Urothelium cell line (cell line): ENCODE measurements at places on chromosomes 5 and 9.

GRCh38 chr5:128534726-128535125 lies 3.3 kb downstream of the FBN2 start:
- DNase-seq, result peak; percentile 37

GRCh38 chr5:157734436-157734835 lies 3.2 kb downstream of the THG1L start:
- no peak for DNase-seq

- no peak for DNase-seq
Measured at GRCh38 chr9:17138503-17138902, 3.7 kb downstream of the CNTLN start.

- DNase-seq, result peak; percentile 16
Measured at GRCh38 chr9:115035841-115036612, 81.9 kb downstream of the TNC start.

GRCh38 chr9:116081435-116082115 lies 72.0 kb upstream of the PAPPA start:
- DNase-seq, result no peak

DNA sequence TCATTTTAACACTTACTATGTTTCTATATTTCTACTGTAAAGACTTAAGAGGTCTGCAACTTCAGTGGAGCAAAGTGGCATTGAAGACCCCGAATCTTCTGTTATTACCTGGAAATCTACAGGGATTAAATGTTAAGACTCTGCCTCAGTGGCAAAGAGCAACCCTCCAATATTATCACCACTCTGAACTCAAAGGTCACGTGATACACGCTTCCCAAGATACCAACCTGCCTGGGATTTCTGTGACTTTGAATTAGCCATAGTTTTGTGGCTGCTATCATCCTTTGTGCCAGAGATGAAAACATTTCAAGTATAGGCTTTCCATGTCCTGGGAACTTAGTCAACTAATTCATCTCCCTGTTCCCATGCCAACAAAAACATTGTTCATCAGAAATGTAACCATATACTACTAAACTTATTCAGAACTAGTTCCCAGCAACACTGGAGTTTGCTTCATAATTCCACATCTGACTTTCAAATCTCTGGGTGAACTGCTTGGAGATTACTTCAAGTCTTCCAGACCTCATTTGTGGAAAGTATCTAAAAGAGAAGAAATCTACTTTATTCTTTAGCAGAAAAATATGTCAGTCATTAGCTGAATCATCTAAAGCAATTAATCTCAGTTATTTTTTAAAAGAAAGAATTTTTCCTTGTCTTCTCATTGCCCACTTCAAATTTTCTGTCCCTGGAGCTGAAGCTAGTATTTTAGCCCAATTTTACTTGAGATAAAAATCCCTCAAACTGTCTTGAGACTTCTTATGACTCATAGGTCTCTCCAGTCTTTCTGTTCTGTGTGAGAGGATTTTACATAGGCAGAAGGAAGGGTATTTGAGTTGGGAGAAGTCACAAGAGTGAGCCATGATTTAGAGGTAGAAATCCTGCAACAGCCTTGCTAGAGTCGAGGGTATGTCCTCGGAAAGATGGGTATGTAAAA lies 83.0 kb downstream of the ZNF462 start:
- no peak for DNase-seq

DNA sequence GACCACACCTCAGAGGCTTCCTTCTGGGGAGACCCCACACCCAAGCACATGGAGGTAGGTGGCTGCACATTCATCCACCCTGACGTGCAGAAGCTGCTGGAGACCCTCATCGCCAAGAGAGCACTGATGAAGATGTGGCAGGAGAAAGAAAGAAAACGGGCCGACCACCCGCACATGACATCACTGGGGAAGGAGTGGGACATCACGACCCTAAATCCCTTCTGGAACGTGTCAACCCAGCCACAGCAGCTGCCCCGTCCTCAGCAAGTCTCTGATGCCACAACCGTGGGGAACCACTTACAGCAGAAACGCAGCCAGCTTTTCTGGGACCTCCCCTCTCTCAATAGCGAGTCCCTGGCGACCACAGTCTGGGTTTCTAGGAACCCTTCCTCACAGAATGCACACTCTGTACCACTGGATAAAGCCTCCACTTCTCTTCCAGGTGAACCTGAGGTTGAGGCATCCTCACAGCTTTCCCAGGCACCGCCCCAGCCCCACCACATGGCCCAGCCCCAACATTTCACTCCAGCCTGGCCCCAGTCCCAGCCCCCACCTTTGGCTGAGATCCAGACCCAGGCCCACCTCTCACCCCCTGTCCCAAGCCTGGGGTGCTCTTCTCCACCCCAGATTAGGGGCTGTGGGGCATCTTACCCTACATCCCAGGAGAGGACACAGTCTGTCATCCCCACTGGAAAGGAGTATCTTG lies 3.0 kb downstream of the SPATA31E1 start:
- DNase-seq, result no peak

DNA sequence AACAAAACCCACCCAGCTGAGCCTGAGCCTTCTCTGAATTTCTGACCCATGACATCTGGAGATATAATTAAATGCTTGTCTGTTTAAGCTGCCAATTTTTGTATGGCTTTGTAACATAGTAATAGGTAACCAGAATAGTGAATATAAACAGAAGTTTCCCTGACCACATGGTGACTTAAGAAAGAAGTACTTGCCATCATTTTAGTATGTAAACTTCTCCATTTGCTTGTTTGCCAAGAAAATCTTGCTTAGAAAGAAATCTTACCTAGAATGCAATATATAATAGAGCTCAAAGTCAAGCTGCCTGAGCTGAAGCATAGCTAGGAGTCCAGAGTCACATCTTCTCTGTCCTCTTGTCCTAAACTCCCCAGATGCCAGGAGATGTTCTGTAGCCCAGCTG lies 117.0 kb downstream of the PCSK1 start:
- DNase-seq, result no peak

DNA sequence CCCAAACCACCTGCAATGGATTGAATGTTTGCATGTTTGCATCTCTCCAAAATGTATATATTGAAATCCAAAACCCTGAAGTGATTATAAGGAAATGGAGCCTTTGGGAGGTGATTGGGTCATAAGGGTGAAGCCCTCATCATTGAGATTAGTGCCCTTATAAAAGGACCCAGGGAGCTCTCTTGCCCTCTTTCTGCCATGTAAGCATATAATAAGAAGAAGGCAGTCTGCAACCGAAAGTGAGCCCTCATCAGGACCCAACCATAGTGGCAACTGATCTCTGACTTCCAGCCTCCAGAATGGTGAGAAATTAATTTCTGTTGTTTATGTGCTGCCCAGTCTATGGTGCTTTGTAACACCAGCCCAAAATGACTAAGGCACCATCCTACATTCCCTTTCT lies 115.7 kb upstream of the EFNA5 start:
- no peak for DNase-seq

DNA sequence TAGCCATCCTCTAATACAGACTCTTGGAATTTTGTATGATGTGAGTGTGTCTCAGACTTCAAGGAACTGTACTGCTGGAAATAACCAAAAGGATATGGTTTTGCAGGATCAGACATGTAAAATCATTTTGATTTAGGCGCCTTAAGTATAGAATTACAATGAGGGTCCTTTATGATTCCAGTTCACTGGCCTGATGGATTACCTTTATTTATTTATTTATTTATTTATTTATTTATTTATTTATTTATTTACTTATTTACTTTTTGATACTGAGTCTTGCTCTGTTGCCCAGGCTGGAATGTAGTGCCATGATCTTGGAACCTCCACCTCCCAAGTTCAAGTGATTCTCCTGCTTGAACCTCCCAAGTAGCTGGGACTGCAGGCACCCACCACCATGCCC lies 37.9 kb upstream of the ROPN1L start:
- DNase-seq, result no peak
